ENCODE measurements at places on chromosomes 12 and 14. TPM values are rescaled to one million over a fixed set of nuclear protein-coding genes. Genes with fewer than 3 reads are reported as not detected.
A peak's percentile ranks its signal among the peaks of the same experiment; 100 is the strongest.

The KRT5 gene
- 0.79 TPM for total RNA-seq

DNA sequence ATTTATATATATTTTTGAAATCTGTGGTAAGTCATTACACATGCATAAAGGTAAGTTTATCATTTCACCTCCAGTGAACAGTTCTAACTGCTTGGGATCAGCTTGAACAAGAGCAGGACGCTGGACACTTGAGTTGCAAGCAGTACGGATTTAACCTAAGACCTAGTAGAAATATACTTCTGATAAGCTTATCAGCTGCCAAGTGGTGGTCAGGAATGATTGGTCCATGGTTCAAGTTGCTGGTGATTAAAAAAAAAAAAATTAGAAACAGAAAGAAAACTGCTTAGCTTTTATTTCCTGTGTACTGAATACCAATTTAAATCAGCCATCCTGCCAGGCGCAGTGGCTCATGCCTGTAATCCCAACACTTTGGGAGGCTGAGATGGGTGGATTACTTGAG lies 88.6 kb downstream of the AEBP2 start:
- no peaks in the 10 kb centered on the region for H3K4me1 ChIP-seq
- no peaks in the 10 kb centered on the region for H3K36me3 ChIP-seq
- no peak for DNase-seq
- H3K27me3 ChIP-seq, result no peaks in the 10 kb centered on the region

GRCh38 chr12:26380897-26381296 lies 185.5 kb downstream of the SSPN start:
- no peaks in the 10 kb centered on the region for H3K27me3 ChIP-seq
- DNase-seq, result no peak
- peaks cover 16% of the 10 kb centered on the region for H3K36me3 ChIP-seq
- no peak overlapping the region for H3K4me3 ChIP-seq
- no peaks in the 10 kb centered on the region for H3K4me1 ChIP-seq

The IL26 gene
- not detected for total RNA-seq

GRCh38 chr12:117904051-117904450 lies 64.7 kb downstream of the KSR2 start:
- H3K4me3 ChIP-seq, result no peak overlapping the region
- H3K4me1 ChIP-seq, result no peaks in the 10 kb centered on the region
- no peak overlapping the region for H3K27ac ChIP-seq
- DNase-seq, result no peak
- no peaks in the 10 kb centered on the region for H3K36me3 ChIP-seq

The CACNA1C gene
- 12.0 TPM for total RNA-seq

GRCh38 chr14:84520711-84521338 lies 1009.1 kb upstream of the FLRT2 start:
- no peak overlapping the region for H3K4me3 ChIP-seq
- H3K36me3 ChIP-seq, result no peaks in the 10 kb centered on the region
- H3K27ac ChIP-seq, result no peak overlapping the region
- H3K4me1 ChIP-seq, result no peaks in the 10 kb centered on the region
- H3K27me3 ChIP-seq, result no peaks in the 10 kb centered on the region
- DNase-seq, result no peak

DNA sequence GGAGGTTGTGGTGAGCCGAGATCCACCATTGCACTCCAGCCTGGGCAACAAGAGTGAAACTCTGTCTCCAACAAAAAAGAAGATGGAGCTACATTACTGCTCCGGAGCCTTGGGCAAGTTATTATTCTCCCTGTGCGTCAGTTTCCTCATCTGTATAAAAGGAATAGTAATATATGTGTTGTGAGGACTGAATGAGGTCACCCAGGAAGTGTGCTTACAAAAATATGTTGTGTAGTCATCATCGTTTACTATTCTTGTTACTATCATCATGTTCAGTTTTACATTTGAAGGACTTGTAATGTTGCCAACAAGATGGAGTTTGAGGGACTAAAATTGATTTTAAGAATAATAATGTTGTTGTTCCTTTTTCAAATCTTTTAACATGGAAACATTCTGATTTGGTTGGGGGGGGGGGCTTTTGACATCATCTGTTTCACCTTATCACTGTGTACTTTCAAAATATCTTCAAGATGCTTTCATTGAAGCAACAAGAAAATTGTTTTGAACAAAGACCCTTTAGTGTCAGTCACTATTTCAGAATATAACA lies 156.8 kb downstream of the PDE3A start:
- H3K4me1 ChIP-seq, result no peaks in the 10 kb centered on the region
- H3K27ac ChIP-seq, result no peak overlapping the region
- no peaks in the 10 kb centered on the region for H3K27me3 ChIP-seq
- H3K36me3 ChIP-seq, result no peaks in the 10 kb centered on the region
- no peak for DNase-seq

The ZNF385A gene
- total RNA-seq, result 19.0 TPM

The RNASE7 gene
- total RNA-seq, result not detected

DNA sequence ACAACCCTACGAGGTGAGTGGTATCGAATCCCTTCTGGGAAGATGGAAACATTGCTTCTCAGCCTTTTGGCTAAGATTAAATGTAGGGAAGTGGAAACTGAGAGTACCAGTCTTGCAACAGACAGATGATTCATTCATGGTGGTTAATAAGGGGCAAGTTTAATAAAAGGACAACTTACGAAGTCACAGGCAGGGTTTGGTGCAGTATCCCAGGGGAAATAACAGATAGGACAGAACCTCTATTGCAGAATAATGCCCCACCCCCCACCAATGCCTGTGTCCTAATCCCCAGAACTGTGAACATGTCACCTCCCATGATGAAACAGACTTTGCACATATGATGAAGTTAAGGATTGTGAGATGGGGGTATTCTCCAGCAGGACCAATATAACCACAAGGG lies 212.5 kb downstream of the TBX5 start:
- DNase-seq, result no peak
- H3K27me3 ChIP-seq, result peaks cover 11% of the 10 kb centered on the region
- H3K27ac ChIP-seq, result no peak overlapping the region
- no peaks in the 10 kb centered on the region for H3K4me1 ChIP-seq
- no peak overlapping the region for H3K4me3 ChIP-seq

DNA sequence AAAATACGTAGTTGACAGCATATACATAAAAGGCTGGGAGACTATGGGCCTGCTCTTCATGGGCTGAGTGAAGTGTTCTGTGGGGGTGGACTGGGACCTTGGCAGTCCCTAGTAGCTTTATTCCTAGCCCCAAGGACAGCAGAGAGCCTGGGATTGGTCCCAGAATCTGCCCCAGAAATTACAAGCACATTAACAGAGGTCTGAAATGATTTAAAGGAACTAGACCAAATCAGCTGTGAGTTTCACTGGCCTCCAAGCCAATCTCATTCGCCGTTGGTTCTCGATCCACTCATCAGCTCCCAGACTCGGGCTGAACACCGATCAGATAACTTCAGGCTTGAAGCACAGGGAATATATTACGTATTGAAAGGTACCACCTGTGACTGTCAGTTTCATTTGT lies 77.0 kb upstream of the PSMC1 start:
- H3K27ac ChIP-seq, result no peak overlapping the region
- no peaks in the 10 kb centered on the region for H3K27me3 ChIP-seq
- H3K36me3 ChIP-seq, result no peaks in the 10 kb centered on the region
- no peaks in the 10 kb centered on the region for H3K4me1 ChIP-seq
- no peak overlapping the region for H3K4me3 ChIP-seq

The SIX6 gene
- total RNA-seq, result not detected

DNA sequence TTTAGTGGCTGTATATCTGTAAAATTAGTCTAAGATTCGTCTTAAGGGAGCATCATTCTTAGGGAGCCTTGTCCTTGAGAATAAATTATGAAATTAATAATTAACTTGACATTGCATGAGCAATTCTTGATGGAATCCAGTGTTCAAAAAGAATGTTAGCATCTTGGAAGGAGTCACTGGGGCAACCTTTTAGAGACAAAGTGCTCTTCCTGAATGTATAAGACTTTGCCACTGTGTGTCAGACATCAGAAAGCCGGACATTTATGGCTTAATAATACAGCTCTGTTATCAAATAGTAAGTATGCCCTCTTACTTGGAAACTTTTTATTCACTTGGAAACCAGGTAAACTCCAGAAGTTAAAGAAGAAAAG lies 83.3 kb downstream of the CCER1 start:
- no peak overlapping the region for H3K4me3 ChIP-seq
- no peaks in the 10 kb centered on the region for H3K27me3 ChIP-seq
- H3K36me3 ChIP-seq, result no peaks in the 10 kb centered on the region
- H3K27ac ChIP-seq, result no peak overlapping the region

GRCh38 chr12:3797531-3798048 lies 44.7 kb upstream of the CRACR2A start:
- DNase-seq, result no peak
- H3K27me3 ChIP-seq, result no peaks in the 10 kb centered on the region
- H3K4me3 ChIP-seq, result no peak overlapping the region
- H3K27ac ChIP-seq, result no peak overlapping the region
- no peaks in the 10 kb centered on the region for H3K4me1 ChIP-seq
- H3K36me3 ChIP-seq, result no peaks in the 10 kb centered on the region

GRCh38 chr12:83473408-83474095 lies 786.8 kb downstream of the TMTC2 start:
- H3K4me1 ChIP-seq, result no peaks in the 10 kb centered on the region
- H3K27ac ChIP-seq, result no peak overlapping the region
- H3K27me3 ChIP-seq, result no peaks in the 10 kb centered on the region
- no peaks in the 10 kb centered on the region for H3K36me3 ChIP-seq

GRCh38 chr12:12919666-12920435 lies 28.5 kb downstream of the GPRC5A start:
- peaks cover 11% of the 10 kb centered on the region for H3K4me1 ChIP-seq
- no peak overlapping the region for H3K27ac ChIP-seq
- no peak overlapping the region for H3K4me3 ChIP-seq
- H3K27me3 ChIP-seq, result no peaks in the 10 kb centered on the region
- DNase-seq, result no peak

The AQP2 gene
- total RNA-seq, result not detected

- no peak overlapping the region for H3K27ac ChIP-seq
- peaks cover 95% of the 10 kb centered on the region for H3K36me3 ChIP-seq
- no peaks in the 10 kb centered on the region for H3K4me1 ChIP-seq
- no peak overlapping the region for H3K4me3 ChIP-seq
- DNase-seq, result no peak
Observed at GRCh38 chr12:56425940-56426438, 23.2 kb downstream of the TIMELESS start.

DNA sequence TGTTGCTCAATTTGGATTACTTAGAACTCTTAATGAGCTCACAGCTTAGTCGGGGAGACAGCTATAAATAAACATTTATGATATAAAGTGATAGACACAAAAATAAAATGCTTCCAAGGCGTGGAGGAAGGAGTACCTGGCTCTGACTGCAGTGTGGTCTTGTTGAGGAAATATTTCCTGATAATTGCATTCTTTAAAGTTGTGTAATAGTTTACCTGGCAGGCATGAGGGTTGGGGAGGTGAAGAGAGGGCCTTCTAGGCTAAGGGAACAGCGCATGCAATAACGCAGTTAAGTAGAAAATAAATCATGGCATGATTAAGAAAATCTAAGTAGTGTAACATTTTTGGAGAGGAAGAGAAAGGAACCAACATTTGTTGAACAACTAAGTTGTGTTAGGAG lies 260.5 kb upstream of the ATP2B1 start:
- DNase-seq, result no peak
- H3K36me3 ChIP-seq, result no peaks in the 10 kb centered on the region
- no peaks in the 10 kb centered on the region for H3K4me1 ChIP-seq
- no peak overlapping the region for H3K4me3 ChIP-seq
- no peak overlapping the region for H3K27ac ChIP-seq

DNA sequence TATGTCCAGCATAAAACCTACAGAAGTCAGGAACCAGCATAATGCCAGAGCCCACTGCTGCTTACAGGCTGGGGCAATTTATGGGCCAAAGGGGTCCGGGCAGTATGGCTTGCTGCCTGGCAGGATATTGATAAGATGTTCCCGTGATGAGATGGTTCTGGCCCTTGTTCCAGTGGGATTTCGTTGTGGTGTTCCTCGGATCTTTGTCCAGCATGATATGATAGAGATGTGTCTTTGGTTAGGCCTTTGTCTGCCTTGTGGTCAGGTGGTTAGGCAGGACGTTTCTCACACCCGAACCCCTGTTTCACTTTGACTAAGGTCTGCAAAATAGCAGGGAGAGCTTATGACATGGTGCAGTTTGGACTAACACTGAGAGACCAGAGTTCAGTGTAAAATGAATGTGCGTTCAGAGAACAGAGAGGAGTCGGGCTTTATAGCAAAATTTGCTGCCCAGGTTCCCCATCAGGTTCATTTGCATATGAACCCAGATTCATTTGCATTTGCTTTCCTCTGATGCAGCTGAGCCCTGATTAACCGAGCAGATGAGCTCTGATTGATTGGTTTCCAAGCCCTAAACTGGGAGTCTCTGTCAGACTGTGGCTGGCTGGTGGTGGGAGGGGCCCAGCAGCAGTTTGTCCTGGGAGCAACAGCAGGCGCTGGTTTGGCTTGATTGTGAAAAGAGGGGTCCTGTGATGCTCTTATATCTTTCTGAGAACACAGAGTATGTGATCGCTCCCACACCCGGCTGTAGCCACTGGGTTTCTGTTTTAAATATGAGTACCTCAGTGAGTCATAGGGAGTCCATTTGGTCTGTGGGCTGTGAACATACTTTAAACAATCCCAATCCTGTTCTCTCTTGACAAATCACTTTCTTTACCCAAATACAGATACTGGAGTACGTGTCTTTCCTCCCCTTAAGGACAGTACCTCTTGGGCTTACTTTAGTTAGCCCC lies 156.3 kb upstream of the PZP start:
- H3K4me3 ChIP-seq, result no peak overlapping the region
- H3K36me3 ChIP-seq, result no peaks in the 10 kb centered on the region
- no peak for DNase-seq

- no peak overlapping the region for H3K4me3 ChIP-seq
- no peaks in the 10 kb centered on the region for H3K36me3 ChIP-seq
- peak overlapping the region; percentile 63 for H3K27ac ChIP-seq
- H3K27me3 ChIP-seq, result no peaks in the 10 kb centered on the region
Observed at GRCh38 chr12:50297996-50298395, 14.7 kb upstream of the LIMA1 start.

GRCh38 chr12:7021956-7022355 lies 3.7 kb upstream of the LPCAT3 start:
- peaks cover 20% of the 10 kb centered on the region for H3K4me1 ChIP-seq
- H3K4me3 ChIP-seq, result no peak overlapping the region
- no peaks in the 10 kb centered on the region for H3K36me3 ChIP-seq
- no peak for DNase-seq
- no peaks in the 10 kb centered on the region for H3K27me3 ChIP-seq

The KITLG gene
- total RNA-seq, result 69.1 TPM
